Osteoblast (primary cell): ENCODE measurements at places on chromosomes 5 and 9. TPM values are rescaled to one million over a fixed set of nuclear protein-coding genes. Genes with fewer than 3 reads are reported as not detected.

Gene MARCOL
- not detected in 2 replicates for total RNA-seq

DNA sequence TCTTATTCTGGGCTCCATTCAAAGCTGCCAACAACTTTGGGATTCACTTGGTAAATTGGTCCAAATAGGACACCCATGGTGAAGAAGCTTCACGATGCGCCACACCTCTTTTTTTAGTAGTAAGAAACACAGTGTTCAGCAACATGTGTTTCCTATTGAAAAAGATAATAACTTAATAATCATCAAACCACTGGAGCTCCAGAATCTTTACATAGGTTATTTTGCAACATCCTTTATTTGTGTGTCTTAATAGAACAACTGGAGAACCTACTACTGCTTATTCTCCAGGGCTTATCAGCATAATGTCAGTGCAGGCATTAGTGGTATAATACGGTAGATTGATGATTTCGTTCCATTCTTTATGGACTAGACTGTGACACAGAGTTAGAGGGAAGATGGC is 63.3 kb upstream of the DAPK1 start:
- H3K27ac ChIP-seq, result no peak overlapping the region
- H3K4me1 ChIP-seq, result no peaks in the 10 kb centered on the region
- H3K27me3 ChIP-seq, result no peaks in the 10 kb centered on the region
- H3K36me3 ChIP-seq, result no peaks in the 10 kb centered on the region

- H3K4me3 ChIP-seq, result no peak overlapping the region
- H3K36me3 ChIP-seq, result no peaks in the 10 kb centered on the region
- no peaks in the 10 kb centered on the region for H3K27me3 ChIP-seq
These were observed 360.1 kb downstream of the KDM4C start for GRCh38 chr9:7117676-7118561.

DNA sequence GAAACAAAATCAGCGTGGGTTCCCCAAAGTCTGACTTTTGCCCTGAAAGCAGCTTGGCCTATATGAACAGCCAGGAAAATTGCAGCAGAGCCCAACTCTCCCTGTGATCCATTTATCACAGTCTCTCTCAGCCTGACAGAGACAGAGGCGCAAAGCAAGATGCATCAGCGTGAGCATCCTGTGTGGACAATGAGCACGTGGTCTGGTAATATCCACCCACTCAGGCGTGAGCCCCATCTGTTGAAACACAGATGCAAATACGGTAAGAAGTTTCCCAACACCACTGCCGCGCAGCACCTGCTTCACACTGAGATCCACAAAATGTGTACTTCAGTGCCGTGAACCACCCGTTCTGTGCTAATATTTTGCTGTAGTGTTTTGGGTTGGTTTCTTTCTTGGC is 114.6 kb downstream of the MRPL36 start:
- H3K4me1 ChIP-seq, result no peaks in the 10 kb centered on the region
- H3K27me3 ChIP-seq, result peaks cover 4% of the 10 kb centered on the region
- DNase-seq, result no peak
- no peak overlapping the region for H3K27ac ChIP-seq

- no peaks in the 10 kb centered on the region for H3K27me3 ChIP-seq
- no peaks in the 10 kb centered on the region for H3K36me3 ChIP-seq
- DNase-seq, result peak; percentile 91
- no peak overlapping the region for H3K4me3 ChIP-seq
- peaks cover 42% of the 10 kb centered on the region for H3K4me1 ChIP-seq
- H3K27ac ChIP-seq, result no peak overlapping the region
These were observed 3.5 kb downstream of the RALGDS start for GRCh38 chr9:133117271-133118178.

DNA sequence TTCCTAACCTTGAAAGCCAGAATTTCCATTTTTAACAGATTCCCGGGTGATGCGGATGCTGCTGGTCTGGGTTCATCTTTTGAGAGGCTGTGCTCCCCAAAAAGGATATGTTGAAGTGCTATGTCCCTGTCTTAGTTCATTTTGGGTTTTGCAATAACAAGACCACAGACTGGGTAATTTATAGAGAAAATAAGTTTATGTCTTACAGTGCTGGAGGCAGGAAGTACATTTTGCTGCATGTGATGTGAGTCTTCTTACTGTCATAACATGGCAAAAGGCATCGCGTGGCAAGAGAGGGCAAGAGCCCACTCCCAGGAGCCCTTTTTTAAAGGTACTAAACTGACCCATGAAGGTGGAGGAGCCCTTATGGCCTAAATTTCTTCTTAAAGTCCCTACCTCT is 114.1 kb downstream of the DAPK1 start:
- no peak for DNase-seq
- H3K36me3 ChIP-seq, result no peaks in the 10 kb centered on the region
- H3K4me1 ChIP-seq, result peaks cover 11% of the 10 kb centered on the region
- H3K27ac ChIP-seq, result no peak overlapping the region
- H3K27me3 ChIP-seq, result no peaks in the 10 kb centered on the region

GRCh38 chr5:123681061-123681460 is 169.1 kb downstream of the CSNK1G3 start:
- DNase-seq, result peak; percentile 23
- H3K4me3 ChIP-seq, result no peak overlapping the region
- H3K36me3 ChIP-seq, result no peaks in the 10 kb centered on the region
- H3K27me3 ChIP-seq, result no peaks in the 10 kb centered on the region
- no peak overlapping the region for H3K27ac ChIP-seq

- peak; percentile 6 for DNase-seq
- H3K27me3 ChIP-seq, result no peaks in the 10 kb centered on the region
- peak overlapping the region; percentile 92 for H3K27ac ChIP-seq
- peak overlapping the region; percentile 97 for H3K4me3 ChIP-seq
These were observed 1.1 kb downstream of the SLC31A1 start for GRCh38 chr9:113222482-113222841.

Gene PCSK1
- total RNA-seq, result 0.88 and 1.1 TPM in 2 replicates

DNA sequence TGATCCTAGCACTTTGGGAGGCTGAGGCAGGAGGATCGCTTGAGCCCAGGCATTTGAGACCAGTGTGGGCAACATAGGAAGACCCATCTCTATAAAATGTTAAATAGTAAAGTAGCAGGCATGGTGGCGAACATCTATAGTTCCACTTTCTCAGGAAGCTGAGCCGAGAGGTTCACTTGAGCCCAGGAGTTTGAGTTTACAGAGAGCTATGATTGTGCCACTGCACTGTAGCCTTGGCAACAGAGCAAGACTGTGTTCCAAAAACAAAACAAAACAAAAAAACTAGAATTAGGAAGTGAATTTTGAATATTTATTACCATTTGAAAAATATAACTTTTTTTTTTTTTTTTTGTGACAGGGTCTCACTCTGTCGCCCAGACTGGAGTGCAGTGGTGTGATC is 26.8 kb upstream of the PAX5 start:
- H3K27me3 ChIP-seq, result peaks cover 36% of the 10 kb centered on the region

Gene WNT8A
- not detected in 2 replicates for total RNA-seq

- H3K36me3 ChIP-seq, result no peaks in the 10 kb centered on the region
- no peaks in the 10 kb centered on the region for H3K4me1 ChIP-seq
- DNase-seq, result no peak
These were observed 388.3 kb upstream of the CHD1 start for GRCh38 chr5:99317136-99317535.

Gene ZNF454
- 2.5 and 3.8 TPM in 2 replicates for total RNA-seq

- DNase-seq, result no peak
- no peaks in the 10 kb centered on the region for H3K27me3 ChIP-seq
- no peak overlapping the region for H3K27ac ChIP-seq
- H3K4me3 ChIP-seq, result no peak overlapping the region
- H3K36me3 ChIP-seq, result no peaks in the 10 kb centered on the region
- H3K4me1 ChIP-seq, result peaks cover 10% of the 10 kb centered on the region
These were observed 636.9 kb upstream of the TLE4 start for GRCh38 chr9:78934880-78935279.

- H3K4me1 ChIP-seq, result no peaks in the 10 kb centered on the region
- H3K36me3 ChIP-seq, result no peaks in the 10 kb centered on the region
These were observed 256.9 kb downstream of the DMAC1 start for GRCh38 chr9:7542693-7543092.

- H3K27me3 ChIP-seq, result no peaks in the 10 kb centered on the region
- peak overlapping the region; percentile 23 for H3K27ac ChIP-seq
- DNase-seq, result no peak
- H3K4me1 ChIP-seq, result no peaks in the 10 kb centered on the region
- no peak overlapping the region for H3K4me3 ChIP-seq
- no peaks in the 10 kb centered on the region for H3K36me3 ChIP-seq
These were observed 583.5 kb upstream of the TUSC1 start for GRCh38 chr9:26261503-26262330.

Gene STPG3
- total RNA-seq, result 0.36 TPM in 1 of 2 replicates, not detected in the other
